NCI-H748 treated with DMSO at 0.1 percent for 48 hours (cell line): ENCODE measurements at places on chromosomes 6 and 20.

GRCh38 chr6:33502486-33502885, 48.1 kb downstream of the ZBTB9 start:
- DNase-seq = no peak

DNA sequence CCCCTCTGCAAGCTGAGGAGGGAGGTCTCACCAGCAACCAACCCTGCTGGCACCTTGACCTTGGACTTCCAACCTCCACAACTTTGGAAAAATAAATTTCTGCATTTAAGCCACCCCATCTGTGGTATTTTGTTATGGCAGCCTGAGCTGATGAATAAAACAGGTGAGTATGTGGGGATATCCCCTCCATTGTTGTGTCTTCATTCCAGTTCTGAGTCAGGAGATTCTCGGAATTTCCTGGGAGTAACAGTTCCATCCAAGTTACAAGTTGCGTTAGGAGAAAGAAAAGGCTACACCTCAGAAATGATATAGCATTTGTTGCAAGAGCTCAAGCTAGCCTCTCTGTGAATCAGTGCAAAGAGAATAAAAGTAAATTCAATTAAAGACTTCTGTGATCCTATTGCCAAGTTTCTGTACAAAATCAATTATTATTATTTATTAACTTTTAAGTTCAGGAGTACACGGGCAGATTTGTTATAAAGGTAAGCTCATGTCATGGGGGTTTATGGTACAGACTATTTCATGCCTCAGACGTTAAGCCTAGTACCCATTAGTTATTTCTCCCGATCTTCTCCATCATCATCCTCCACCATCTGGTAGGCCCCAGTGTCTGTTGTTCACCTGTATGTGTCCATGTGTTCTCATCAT, 153.0 kb downstream of the NKAIN2 start:
- no peak for DNase-seq

GRCh38 chr6:160088069-160088783, 33.4 kb upstream of the SLC22A1 start:
- no peak for DNase-seq

GRCh38 chr6:143682805-143683204, 5.0 kb downstream of the PHACTR2 start:
- DNase-seq = no peak

- DNase-seq = no peak
Observed at GRCh38 chr6:155676346-155676745, 220.7 kb upstream of the NOX3 start.

DNA sequence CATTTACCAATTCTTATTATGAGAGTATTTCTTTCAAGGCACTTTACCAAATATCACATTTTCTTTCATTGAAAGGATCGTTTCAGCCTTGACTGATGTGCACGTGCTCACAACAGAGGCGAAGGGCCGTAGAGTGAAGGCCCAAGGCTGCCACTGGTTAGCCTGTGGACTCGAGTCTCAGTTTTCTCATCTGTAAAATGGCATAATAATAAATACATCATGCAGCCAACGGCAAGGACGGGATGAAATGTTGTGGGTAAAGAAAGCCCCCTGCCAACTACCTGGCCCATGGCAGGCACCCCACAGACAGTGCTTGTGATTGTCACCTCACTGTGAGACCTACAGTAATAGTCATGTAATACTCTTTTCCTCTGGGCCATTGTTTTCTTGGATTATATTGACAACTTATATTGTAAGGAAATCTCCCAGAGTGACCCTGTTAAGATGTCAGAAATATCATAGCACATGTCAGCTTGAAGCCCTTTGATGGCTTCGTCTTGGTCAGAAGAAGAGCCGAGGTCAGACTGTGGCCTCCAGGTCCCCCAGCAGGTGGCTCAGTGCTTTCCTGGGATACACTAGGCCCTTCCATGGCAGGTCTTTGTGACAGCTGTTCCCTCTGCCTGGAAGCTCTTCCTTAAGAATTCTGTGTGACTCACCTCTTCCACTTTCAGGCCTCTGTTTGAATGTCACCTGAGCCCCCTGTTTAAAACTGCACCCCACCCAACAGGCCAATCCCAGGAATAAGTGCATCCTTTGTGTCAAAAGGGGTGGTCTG, 36.3 kb downstream of the FAM50B start:
- DNase-seq = no peak

DNA sequence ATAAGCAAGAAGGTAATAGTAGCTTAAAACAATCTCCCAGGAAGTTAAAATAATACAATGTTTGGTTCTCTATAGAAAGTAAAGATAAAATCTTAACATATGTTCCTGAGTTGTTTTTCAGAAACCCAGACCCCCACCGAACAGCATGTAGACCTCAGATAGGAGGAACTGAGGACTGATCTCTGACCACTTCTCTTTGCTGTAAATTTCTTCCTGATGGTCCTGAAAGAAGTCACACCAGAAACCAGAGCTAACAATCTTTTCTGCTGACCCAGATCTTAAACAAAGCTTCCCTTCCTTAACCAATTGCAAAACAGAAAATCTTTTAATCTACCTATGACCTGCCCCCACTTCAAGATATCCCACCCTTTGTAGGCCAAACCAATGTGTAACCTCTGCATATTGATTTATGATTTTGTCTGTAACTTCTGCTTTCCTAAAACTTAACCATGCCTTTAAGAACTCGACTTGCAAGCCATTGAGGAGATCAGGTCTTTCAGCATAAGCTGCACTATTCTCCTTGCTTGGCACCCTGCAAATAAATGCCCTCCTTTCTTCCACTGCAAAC, 21.9 kb upstream of the BEND6 start:
- DNase-seq = no peak

- DNase-seq = no peak
Observed at GRCh38 chr6:164104432-164104831, 689.9 kb downstream of the QKI start.

- DNase-seq = no peak
Observed at GRCh38 chr20:64035933-64036345, at the start of gene C20orf204. Gene C20orf204, plus strand, starts transcription at chr20:64036182. Its CDS starts 142 bp downstream, at chr20:64036324.

GRCh38 chr6:14072084-14072483, 45.5 kb upstream of the CD83 start:
- no peak for DNase-seq

- no peak for DNase-seq
Observed at GRCh38 chr6:101266063-101266462, 127.4 kb upstream of the GRIK2 start.

DNA sequence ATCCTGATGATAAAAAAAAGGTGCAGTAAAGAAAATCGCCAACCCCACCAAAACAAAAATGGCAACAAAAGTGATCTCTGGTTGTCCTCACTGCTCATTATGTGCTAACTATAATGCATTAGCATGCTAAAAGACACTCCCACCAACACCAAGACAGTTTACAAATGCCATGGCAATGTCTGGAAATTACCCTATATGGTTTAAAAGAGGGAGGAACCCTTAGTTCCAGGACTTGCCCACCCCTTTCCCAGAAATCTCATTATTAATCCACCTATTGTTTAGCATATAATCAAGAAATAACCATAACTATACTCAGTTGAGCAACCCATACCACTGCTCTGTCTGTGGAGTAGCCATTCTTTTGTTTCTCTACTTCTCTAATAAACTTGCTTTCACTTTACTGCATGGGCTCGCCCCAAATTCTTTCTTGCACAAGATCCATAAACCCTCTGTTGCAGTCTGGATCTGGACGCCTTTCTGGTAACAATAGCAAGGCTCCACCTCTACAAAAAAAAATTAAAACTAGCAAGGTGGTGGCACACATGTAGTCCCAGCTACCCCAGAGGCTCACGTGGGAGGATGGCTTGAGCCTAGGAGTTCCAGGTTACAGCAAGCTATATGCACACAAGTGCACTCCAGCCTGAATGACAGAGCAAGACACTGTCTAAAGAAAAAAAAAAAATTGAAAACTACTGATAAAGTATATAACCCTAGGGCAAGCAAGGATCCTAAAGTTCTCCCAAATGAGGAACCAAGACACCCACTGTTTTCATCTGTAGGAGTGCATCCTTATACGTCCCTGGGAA, 278.8 kb upstream of the JARID2 start:
- no peak for DNase-seq

DNA sequence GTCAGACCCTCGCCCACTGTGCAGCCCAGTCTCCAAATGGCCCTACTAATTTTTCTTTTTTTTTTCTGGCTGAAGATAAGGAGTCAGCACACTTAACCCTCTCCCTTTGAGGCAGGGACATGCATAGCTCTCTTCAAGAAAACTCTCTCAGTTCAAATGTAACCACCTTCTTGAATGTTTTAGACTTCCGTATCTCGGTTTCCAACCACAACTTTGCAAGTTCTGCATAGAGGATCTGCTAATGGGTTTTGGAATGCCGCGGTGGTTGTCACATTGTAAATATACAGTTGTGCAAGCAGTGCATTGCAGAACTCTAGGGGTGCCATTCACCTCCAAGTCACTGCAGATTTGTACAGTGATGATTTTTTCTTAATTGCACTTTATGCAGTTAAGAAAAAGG, 59.4 kb upstream of the SLC35B3 start:
- no peak for DNase-seq

GRCh38 chr20:3194617-3195280, 9.7 kb downstream of the DDRGK1 start:
- no peak for DNase-seq

GRCh38 chr6:157563611-157564284, 182.8 kb downstream of the ZDHHC14 start:
- no peak for DNase-seq

DNA sequence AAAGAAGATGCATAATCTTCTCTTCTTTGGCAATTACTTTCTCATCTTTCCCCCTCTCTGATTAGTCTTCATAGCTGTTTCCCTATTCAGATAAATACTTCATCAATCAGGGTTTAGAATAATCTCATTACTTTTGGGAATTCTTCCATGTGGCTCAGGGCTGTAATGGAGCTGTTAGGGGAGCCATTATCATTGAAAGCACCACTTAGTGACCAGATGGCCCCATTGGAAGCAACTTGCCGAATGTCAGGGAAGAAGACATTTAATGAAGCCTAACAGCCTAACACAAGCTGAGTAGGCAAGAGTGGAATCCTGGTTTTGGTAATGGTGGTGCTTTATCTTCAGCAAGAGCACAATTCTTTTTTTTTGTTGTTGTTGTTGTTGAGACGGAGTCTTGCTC, 45.0 kb downstream of the TIAM2 start:
- no peak for DNase-seq

- DNase-seq = no peak
Observed at GRCh38 chr6:150116200-150116800, 26.5 kb upstream of the PPP1R14C start.

- DNase-seq = peak; percentile 67
Observed at GRCh38 chr6:3455147-3455568, 1.7 kb downstream of the SLC22A23 start.

DNA sequence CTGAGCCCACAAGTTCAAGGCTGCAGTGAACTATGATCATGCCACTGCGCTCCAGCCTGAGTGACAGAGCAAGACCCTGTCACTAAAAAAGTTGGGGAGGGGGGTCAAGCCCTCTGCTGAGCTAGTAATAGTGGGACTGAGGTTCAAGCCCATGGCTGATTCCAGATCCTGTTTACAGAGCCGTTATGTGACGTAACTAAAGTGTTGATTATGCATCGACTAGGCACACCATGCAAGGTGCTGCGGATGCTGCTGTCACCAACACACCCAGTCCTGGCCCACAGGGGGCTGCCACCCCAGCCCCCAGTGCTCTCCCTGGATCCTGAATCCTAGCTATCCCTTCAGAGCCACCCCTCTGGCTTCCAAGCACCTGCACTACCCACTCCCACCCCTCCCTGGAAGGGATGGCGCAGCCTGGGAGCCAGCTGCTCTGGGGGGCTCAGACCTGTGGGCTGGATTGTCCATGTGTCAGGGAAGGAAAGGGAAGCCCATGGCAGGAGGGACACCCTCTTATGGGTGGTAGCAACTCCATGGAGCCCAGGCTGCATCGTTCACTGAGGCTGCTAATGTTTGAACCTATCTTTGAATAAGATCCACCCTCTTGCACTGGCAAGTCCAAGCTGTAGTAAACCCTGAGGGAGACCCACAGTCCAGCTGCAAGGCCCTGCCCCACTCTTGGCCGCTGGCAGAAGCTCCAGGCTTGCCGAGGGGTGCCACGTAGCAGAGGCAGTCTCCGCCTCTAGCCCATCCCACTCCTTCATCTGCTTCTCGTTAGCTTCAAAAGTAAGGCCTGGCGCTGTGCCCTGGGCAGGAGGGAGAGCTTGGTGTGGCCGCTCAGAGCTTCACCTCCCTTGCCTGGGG, 95.0 kb downstream of the SNX5 start:
- DNase-seq = peak; percentile 13

- DNase-seq = no peak
Observed at GRCh38 chr6:20204512-20204894, 7.8 kb downstream of the MBOAT1 start.

GRCh38 chr20:34475979-34476736, 40.1 kb upstream of the DYNLRB1 start:
- no peak for DNase-seq

GRCh38 chr20:23926526-23926880, 47.0 kb upstream of the CST5 start:
- no peak for DNase-seq

GRCh38 chr20:33284284-33284683, 1.3 kb downstream of the BPIFB1 start:
- no peak for DNase-seq

DNA sequence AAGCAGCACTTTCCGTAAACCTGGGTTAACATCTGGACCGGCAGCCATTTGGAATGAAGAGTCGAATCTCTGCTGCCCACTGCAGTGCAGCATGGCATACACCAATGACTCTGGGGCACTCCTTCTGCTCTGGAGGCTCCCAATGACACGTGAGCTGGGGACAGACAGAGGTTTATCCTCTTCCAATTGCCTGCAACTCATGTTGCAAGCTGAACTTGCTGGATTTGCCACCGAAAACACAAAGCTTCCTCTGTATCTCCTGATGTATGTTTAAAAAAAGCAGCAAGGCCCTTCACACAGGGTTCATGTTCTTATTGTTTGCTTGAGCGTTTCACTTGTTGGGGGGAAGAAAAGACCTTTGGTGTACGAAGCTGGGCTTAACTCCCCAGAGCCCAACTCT, 10.8 kb downstream of the NCOA5 start:
- DNase-seq = no peak

GRCh38 chr6:20746024-20746423, 211.8 kb downstream of the CDKAL1 start:
- DNase-seq = no peak
